ENCODE measurements at places on chromosomes 3 and 15.

DNA sequence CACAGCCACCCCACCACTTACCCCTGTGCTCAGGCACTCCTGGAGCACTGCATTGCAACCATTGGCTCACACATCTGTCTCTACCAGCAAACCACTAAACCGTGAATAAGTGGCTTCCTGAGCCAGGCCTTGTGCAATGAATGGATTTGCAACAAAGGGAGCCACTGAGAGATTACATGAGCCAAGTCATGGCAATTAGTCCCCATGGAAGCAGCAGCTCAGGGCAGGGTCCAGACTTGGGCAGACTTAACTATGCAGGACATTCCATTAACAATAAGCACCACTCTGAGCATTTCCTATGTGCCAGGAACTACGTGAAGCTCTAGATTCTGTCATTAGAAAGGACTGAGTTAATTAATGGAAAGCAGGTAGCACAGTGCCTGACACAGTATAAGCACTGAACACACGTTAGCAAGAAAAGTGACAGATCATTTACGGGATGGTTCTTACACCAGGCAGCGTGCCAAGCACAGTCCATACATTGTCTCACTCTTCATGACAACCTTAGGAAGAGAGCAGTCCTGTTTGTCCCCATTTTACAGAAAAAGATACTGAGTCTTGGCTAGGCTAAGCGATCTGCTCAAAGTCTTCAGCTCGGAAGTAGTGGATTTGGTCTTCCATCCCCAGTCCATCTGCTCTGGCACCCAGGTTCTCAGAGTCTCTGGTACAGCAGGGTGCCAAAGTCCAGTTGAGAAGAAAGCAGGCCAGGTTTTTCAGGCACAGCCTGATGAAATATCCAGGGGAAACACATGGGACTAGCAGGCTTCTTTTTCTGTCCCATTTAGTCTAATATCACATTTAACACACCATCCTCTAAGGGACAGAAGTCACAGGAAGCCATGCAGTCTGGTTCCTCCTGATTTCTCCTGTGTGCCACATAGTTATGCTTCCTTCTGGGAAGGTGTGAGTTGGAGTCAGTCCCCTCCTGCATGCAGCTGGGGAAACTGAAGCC lies 44.1 kb downstream of the LIPC start:
- peak; percentile 42 for DNase-seq

DNA sequence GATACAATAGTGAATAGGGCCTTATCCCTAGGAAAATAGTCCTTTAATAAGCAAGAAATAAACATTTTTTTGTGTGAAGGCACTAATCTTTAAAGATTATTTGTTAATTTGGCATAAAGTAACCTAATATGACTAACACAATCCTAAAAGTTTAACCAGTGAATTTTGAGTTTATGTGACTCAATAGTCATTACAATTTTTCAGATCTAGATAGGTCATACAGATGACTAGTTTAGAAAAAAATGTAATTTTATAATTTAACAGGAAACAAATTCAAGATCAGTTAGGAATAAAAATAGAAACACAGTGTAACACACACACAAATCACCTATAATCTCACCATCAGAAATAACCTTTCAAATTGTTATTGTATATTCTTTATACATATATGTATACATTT lies 620.7 kb upstream of the ALCAM start:
- no peak for DNase-seq

DNA sequence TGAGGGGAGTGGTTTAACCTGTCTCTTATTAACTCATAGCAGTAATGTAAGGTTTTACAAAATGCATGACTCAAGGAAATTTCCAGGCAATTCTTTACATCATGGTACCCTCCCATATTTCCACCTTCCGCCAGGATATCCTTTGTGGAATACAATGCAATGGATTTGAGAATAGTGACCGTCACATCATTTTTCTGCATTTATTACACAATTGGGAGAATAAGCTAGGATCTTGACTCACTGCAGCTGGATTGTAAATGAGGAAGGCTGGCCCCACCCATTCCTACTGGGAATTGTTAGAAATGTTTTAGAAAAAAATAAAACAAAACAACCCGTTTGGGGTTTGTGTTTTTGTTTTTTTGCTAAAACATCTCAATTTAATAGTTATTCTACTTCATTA lies 97.4 kb downstream of the IMPG2 start:
- no peak for DNase-seq

- no peak for DNase-seq
Observed at GRCh38 chr3:195023989-195024388, 247.0 kb downstream of the XXYLT1 start.

DNA sequence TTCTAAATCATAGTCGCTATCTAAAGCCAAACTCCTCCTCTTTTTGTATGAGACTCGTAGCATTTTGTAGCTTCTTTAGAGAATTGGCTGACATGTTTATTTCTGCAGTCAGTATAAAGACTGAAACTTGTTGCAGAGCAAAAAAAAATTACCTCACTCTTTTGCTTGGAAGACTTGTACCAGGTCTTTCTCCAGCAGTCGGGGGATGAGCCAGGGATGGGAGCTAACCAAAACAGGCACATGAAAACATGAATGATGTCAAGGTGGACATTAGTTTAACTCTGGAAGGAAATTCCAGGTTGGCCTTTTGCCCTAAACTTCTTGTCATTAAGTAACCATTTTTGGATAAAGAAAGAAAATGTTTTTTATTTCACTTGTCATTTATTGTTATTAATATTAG lies 47.0 kb upstream of the SCAANT1 start:
- no peak for DNase-seq

DNA sequence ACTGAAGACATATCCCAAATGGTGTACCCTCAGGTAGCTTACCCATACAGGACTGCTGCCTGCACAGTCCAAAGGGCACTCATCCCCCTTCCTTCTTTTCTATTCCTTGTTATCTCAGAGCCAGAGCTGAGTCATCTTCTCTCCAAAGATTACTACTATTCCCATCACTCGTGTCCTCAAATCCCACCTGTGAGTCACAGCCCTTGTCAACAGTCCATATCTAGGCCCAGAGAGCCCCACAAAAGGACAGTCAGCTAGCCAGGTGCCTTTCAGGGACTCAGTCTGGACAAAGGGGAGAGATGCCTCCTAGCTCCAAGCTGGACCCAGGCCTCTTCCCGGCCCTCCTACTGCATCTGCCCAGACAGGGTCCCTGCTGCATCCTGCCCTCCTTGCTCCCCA lies 11.0 kb downstream of the PARP16 start:
- peak; percentile 66 for DNase-seq

DNA sequence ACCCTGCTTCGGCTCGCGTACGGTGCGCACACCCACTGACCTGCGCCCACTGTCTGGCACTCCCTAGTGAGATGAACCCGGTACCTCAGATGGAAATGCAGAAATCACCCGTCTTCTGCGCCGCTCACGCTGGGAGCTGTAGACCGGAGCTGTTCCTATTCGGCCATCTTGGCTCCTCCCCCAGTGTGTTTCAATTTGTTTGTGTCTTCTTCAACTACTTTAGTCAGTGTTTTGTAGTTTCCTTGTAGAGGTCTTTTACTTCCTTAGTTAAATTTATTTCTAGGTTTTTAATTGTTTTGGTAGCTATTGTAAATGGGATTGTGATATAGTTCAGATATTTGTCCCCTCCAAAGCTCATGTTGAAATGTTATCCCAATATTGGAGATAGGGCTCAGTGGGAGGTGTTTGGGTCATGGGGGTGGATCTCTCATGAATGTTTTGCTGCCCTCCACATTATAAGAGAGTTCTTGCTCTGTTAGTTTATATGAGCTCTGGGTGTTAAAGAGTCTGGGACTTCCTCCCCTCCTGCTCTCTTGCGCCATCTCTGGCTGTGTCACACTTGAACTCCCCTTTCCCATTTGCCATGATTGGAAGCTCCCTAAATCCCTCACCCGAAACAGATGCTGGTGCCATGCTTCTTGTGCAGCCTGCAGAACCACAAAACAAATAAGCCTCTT lies 304.4 kb downstream of the DOCK3 start:
- DNase-seq, result no peak

GRCh38 chr15:36356466-36356865 lies 223.0 kb upstream of the CDIN1 start:
- DNase-seq, result no peak

DNA sequence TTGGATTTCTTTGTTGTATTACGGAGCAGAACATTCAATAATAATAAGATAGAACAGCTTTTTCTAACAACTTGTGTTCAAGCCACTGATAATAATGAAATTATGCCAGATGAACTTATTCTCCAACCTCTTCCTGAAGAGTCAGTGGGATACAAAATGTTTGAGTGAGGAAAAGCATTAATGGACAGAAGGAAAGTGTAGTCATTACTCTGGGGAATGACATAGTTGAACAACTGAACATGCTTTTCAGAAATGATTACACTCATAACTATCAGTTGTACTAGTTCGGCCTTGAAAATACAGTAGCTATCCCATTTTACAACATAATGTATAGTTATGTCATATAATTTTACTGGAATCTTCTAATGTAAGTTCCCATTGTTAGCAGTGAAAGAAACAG lies 55.9 kb downstream of the ALCAM start:
- no peak for DNase-seq

DNA sequence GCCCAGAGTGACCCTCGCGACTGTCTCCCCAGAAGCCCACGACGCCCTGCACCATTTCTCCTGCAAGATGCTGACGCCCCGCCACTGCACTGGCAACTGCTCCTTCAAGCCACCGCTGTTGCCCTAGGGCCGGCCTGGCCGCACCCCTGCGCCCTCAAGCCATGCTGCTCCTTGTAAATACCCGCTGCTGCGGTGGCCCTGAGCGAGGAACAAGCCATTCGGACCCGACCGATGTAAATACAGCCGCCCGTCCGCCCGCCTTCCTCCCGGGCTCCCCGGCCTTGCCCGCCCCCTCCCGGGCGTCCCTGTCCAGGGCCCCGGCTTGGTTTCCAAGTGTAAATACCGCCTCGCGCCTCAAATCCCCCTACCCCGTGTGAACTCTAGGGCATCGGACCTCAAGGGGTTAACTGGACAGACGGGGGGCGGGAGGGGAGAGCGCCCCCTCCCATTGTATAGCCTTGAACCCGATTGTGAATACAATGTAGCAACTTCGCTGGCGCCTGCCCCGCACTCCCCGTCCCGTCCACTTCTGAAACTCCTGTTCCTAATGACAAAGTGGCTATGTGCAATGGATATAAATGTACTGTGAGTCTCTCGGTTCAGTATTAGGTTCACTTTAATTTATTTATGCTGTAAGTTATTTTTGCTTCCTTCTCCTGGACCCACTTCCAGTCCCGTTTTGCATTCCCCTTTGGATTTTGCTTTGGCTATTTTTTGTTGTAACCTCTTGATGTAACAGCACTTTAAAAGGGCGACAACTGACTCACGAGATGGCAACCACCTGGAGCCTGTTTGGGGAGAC lies 5.9 kb downstream of the RNU6-1 start:
- no peak for DNase-seq

DNA sequence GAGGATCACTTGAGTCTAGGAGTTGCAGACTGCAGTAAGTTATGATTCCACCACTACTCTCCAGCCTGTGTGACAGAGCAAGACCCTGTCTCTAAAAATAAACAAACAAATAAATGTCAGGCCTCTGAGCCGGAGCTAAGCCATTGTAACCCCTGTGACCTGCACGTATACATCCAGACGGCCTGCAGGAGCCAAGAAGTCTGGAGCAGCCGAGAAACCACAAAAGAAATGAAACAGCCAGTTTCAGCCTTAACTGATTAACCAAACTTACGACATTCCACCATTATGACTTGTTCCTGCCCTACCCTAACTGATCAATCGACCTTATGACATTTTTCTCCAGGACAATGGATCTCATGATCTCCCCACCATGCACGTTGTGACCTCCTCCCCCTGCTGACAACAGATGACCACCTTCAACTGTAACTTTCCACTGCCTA lies 32.5 kb upstream of the ZKSCAN7 start:
- no peak for DNase-seq

GRCh38 chr3:100105501-100105900 lies 8.8 kb downstream of the FILIP1L start:
- no peak for DNase-seq

GRCh38 chr3:102378216-102378615 lies 56.6 kb upstream of the ZPLD1 start:
- DNase-seq, result no peak

GRCh38 chr3:71064291-71064955 lies 519.1 kb downstream of the FOXP1 start:
- peak; percentile 49 for DNase-seq

DNA sequence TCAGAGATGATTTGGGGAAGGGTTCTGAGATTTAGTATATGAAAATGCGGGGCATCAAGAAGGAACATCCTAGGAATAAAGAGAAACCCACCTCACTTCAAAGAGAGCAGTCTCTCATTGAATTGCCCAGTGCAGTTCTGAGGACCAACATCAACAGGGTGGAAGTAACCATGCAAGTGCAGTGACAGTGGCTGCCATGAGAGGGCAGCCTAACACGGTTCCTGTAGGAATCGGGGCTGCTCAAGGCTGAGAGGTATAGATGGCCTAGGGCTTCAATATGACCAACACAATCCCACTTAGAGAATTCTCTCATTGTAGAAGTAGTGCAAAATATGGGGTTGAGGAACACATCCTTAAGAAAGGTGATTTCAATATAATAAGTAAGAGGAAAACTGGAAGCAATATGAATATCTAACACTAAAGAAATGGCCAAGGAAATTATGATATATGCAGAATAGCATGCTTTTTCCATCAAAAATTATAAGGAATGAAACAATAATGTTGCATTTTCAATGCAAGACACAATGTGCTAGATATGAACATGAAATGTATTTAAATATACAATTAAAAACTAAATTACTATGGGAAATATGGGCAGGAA lies 51.1 kb upstream of the ARRDC4 start:
- DNase-seq, result peak; percentile 48

GRCh38 chr3:197804511-197804910 lies 13.5 kb downstream of the LRCH3 start:
- DNase-seq, result no peak

DNA sequence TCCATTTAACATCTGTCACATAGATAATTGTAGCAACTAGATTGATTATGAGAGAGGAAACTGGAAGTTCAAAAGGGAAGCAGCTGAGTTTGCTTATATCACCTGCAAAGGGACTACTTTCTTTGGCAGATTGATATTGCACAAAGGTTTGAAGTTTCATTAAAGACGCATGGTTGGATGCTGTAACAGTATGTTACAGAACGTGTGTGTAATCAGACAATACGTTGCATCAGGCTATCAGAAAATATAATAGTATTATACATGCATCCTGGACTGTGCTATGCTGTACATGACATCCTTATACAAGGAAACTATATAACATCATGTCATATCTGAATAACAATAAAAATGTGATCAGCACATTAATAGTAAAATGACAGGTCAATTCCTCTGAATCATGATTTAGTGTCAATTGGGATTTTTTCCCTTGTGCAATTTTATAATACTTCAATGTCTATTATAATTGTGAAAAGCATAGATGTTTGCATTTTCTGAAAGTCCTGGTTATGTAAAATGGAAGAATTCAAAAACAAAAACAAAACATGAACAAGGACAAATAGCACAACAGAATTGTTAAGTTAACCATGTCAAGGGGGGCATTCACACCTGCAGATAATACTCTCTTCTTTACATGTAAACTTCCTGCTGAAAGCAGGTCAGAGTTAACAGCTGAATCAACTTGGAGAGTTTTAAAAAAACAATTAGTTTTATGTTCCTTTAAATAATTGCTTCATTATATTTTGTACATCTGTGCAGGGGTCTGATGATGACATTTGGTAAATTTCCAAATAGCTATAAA lies 283.2 kb upstream of the KCNH8 start:
- no peak for DNase-seq

Measured in NCI-H226 (cell line).